Frontal cortex (tissue), 4 donors: ENCODE measurements at places on chromosomes 12 and 14.

GRCh38 chr14:88179716-88180115, 143.4 kb downstream of the KCNK10 start:
- no peak for DNase-seq

DNA sequence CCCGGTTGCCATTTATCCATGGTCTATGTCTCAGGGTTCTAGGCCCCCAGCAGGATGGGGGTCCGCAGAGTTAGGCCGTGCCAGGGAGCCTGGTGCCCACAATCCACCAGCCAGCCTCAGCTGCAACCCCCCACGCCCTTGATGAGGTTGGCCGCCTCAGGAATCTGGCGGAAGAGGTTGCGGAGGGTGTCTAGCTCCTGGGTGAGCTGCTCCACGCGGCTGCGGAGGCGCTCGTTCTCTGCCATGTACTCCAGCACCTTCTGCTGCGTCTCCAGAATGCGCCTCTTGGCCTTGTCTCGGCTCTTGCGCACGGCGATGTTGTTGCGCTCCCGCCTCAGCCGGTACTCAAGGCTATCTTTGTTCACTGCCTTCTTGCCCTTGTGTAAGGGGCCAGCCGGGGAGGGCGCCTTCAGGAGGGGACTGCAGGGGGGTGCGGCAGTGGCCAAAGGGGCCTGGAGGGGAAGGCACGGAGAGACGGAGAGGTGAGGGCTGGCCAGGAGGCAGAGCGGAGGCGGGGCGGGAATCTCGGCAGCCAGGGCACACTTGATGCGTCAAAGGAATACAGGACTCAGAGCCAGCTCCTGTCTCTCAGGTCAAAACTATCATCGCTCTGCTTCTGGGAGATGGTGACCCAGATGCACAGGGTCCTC, 1.6 kb downstream of the CEBPE start:
- DNase-seq, result no peak

DNA sequence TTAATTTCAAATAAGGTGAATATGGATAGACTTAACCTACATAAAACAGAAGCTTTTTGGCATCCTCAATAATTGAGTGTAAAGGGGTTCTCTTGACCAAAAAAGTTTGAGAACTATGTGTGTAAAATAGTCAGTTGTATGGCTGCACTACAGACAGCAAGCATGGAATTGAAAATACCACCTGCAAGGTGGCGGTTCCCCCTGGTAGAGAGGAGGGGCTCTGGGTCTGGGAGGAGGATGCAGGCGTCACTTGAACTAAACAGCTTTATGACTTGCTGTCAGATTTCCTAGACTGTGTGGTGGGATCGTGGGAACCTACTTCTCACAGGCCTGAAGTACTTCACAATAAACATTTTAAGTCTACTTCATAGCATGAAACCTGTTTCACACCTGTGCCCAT, 6.3 kb downstream of the EVL start:
- DNase-seq, result no peak

DNA sequence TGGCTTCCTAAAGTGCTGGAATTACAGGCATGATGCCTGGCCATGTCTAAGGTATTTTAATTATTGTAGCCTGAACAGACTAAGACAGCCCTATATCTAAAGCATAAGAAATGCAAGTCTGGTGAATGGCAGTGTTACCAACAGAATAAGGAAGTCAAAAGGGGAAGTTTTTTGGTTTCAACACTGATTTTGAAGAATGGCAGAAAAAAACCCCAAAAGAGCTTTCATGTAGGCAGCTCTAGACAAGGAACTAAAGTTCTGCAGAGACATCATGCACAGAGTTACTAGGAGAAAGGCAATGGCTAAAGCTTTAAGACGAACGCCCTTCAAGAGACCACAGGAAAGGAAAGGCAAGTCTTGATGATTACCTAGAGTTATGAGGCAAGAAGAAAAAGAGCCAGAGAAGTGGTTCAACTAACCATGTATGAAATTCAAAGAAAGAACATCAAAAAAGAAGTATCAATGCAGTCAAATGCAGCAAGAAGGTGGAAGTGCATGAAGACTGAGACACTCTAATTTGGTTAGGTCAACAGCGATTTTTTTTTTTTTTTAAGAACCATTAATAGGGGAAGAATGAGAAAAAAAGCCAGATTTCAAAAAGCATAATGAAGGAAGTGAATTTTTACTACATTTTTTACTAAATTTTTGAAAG, 50.8 kb downstream of the RPS6KA5 start:
- DNase-seq, result no peak

GRCh38 chr12:9851050-9851449, 18.1 kb downstream of the CLEC2B start:
- DNase-seq, result no peak

DNA sequence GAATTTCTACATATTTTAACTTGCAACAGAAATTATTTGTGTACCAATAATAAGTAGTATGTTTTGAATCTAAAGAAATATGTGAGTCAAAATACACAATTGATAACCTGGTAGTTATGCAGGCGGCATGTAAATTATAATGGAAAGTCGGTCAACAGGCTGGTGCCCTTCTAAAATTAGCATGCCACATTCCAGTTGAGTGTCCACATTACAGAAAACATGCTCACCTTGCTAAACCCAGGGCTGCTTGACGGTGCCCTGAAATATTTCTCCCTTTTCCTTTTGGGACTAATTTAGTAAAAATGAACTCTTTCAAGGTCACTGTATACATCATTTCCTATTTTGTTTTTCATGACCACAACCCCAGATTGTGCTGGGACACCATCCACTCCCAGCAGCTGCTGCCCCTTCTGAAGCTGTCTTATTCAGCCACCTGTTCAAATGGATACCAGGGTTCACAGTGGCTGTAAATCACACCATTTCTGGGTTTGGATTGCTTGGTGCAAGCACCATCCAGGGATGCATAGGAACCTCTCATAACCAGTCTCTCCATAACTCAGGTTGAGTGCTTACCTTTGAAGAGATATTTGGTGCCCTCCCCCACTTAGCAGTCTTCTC, 110.6 kb downstream of the ANO6 start:
- DNase-seq, result no peak

DNA sequence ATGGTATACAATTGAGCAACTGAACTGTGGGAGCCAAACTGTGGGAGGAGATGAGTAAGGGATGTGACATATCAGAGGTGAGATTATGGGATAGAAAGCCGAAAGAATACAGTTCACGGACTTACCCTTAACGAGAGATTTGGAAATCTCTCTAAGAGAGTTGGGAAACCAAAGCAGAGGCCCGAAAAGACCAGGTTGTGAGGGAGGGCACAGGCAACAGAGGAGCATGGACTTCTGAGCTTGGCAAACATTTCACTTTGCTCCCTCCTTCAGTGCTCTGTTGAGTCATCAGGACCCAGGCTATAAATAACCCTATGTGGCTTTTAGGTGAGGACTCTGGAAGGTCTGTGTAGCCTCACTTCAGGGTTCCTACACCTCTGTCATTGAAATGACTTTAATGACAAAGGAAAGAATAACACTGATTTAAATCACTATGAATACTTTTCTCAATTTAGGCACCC, 120.6 kb downstream of the TGFB3 start:
- no peak for DNase-seq

- no peak for DNase-seq
Measured at GRCh38 chr14:101855958-101856357, 94.4 kb downstream of the PPP2R5C start.

DNA sequence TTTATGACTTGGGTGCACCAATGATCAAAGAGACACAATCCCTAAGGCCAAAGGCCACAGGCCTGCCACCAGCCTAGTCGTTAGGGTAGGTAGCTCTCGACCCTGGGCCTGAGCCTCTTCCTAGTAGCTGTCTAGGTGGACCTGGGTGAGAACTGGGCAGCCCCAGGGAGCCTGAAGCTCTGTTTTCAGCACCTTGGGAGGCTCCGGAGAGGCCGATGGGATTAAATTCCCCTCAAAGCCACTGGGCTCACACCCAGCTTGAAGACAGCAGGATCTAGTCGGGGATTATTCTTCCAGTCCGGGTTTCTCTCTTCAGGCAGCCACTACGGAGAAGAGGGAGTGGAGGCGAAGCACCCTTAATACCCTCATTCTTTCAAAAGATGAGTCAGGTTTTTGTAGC, 79.8 kb downstream of the TMEM260 start:
- DNase-seq, result no peak

DNA sequence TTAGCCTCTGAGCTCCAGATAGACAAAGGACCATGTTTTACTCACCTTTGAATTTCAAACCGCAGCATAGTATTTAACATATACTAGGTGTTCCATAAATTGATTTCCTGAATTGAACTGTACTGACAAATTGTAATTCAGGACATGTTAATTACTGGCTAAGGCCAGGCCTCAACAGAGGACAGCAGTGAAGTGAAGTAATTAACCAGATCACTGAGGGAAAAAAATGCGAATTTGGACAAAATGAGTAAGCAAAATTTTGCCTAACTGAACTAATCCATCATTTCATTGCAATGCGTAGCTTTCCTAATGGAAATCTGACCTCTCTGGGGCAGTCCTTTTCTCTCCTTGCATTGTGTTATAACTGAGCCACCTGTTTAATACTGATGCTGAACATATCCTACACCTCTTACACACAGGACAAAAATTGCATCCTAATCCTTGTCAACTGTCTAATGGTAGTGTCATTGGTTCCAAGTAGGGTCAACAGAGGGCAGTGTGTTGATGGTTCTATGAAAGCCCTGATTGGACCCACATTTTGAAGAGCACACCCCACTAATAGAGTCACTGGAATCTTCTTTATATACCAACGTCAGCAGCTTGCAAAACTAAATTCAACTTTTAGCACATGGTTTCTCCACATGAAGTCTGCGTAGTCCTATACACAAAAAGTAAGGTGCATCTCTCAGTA, 148.4 kb downstream of the SLC25A21 start:
- no peak for DNase-seq

DNA sequence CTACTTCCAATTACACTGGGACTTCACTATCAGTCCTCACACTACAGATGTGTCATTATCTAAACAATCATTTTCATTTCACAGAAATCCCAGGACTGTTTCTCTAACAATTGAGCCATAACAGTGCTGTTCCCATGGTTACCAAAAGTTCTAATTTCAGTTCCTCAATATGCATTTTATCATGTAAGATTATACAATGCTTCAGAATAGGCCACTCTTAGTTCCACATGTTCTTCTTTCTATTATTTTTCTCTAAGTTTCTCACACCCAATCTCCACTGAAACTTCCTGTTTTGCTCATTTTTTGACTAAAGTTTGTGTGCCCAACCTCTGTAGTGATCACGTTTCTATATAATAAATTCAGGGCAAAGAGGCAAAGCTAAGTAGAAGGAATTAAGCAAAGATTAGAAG, 185.8 kb downstream of the DUSP6 start:
- DNase-seq, result no peak

DNA sequence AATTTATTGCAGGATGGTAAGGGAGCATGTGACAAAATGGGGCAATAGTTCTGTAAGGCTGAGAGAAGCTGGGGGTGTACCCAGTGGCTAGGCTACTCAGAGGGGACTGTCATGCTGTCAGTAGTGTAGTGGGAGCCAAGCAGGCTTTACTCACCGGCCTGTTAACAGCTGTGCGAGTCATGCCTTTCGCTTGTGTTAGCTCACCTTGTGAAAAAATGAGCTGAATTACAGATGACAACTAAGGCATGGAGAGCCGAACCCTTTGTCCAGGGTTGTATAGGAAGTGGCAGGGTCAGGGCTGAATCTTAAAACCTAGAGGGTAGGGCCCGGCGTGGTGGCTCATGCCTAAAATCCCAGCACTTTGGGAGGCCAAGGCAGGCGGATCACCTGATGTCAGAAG, 37.9 kb downstream of the SH2B3 start:
- DNase-seq, result no peak

DNA sequence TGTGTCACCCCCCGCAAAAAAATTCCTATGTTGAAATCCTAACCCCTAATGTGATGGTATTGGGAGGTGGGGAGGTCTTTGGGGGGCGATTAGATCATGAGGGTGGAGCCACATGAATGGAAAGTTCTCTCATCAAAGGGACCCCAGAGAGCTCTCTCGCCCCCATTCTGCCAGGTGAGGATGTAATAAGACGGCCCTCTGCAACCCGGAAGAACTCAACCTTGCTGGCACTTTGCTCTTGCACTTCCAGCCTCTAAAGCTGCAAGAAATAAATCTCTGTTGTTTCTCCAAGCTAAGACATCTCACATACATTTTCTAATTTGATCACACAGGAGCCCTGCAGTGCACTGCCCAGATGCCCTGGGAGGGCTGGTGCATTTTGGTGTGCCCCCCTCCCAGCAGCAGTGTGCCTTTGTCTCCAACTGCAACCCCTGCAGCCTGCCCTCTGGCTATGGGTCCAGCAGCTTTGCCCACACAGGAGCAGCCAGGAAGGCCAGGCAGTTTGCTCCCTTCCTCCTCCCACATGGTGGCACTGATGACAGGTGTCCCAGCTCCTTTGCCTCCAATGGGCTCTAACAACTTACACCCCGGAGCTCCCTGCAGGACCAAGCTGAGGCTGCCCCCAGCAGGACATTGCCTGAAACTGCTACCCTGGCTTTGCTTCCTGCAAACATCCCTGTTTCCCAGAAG, 59.3 kb downstream of the C14orf132 start:
- peak; percentile 68 for DNase-seq

- no peak for DNase-seq
Measured at GRCh38 chr14:37708481-37708880, 113.1 kb downstream of the TTC6 start.
